ENCODE measurements at places on chromosomes 16 and 17. TPM values are rescaled to one million over a fixed set of nuclear protein-coding genes. Genes with fewer than 3 reads are reported as not detected.

- DNase-seq, result no peak
These were observed 50.5 kb downstream of the VMP1 start for GRCh38 chr17:59757881-59758385.

ASPHD1 gene
- 2.1 TPM for total RNA-seq

DNA sequence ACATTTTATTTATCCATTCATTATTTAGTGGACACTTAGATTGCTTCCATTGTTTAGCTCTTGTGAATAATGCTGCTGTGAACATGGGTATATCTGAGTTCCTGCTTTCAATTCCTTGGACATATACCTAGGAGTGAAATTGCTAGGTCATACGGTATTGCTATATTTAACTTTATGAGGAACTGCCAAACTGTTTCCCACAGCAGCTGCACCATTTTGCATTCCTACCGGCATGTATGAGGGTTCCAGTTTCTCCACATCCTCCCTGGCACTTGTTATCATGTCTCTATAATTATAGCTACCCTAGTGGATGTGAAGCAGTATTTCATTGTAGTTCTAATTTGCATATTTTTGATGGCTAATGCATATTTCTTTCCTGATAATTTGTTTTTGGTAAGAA is 23.7 kb upstream of the DRG2 start:
- DNase-seq, result no peak

DNA sequence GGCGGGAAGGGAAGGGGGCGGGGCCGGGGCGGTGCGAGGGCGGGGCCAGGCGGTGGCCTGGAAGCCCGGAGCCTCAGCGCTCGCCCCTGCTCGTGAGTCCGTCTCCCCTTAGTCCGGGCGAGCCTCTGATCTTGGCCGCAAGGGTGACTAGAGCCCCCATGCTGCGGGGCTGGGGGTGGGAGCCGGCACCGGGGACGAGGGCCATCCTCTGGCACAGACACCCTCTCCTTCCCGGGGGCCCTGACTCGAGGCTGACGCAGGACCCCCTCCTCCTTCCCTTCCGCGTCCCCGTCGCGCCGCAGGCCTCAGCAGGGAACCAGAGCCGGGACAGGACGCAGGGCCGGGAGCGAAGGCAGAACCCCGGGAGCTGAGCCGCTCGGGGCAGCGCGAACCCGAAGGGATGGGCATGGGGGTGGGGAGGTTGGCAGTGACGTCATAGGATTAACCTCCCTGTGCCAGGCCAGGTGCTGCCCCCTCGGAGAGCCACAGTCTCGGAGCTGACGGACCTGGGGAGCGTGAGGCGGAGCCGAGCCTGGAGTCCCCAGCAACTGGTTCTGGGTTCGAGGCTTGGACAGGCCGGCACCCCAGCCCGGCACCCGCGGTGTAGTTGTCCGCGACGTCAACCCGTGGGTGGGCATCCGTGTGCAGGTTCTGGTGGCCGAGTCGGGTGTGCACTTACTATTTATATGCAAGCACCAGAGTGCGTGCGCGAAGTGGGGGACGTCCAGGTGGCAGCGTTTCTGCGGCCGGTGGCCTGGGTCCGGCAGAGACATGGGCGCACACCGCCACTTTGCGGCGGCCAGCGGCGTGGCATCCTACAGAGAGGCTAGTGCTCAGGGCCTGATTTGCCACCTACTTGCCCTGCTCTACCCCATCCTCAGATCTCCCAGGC is 503 bp upstream of the PLCD3 start:
- no peak for DNase-seq

TBC1D3G gene
- total RNA-seq, result not detected

CLDN7 gene
- total RNA-seq, result 18.0 TPM

- no peak for DNase-seq
These were observed 2.4 kb downstream of the MATCAP1 start for GRCh38 chr16:67181346-67181745.

DNA sequence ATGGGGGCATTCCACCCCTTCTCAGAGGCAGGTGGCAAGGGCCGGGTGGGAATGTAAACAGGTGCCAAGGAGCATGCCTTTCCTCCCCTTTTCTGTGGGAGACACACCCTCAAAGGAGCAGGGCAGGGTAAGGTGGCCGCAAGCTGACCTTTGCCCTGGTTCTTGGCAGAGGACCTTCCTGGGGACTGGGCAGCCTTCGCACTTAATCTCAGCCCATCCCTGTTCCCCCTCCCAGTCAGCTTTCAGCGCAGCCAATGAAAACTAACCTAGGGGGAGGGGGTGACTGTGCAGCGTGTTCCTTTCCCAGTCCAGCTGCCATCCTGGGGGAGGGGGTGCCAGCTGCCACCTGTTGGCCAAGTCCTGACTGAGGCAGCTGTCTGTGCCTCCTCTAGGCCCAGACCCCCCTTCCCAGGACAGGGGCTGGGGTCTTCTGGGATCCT is 2.8 kb downstream of the TRAF4 start:
- DNase-seq, result no peak

GRCh38 chr17:64771980-64772844 is 110.1 kb upstream of the SMURF2 start:
- no peak for DNase-seq

- DNase-seq, result no peak
These were observed 5.2 kb upstream of the PKMYT1 start for GRCh38 chr16:2985462-2985861.

SLC16A13 gene
- total RNA-seq, result 4.3 TPM

DNA sequence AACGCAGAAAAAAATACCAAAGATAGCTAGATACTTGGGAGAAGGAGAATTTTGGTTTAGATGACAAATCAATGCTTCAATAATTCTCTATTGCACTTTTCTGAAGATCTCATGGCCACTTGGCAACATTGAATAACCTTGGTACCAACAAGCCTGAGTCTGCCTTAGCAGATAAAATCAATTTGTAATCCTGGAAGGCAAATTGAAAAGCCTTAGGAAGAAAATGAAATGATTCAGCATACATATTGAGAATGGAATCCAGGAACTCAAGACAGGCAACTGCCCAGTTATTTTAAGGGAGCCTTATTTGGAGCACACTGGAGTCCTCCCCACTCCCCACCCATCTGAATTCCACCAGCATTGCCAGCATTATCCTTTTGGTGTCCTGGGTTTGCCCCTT is 109.3 kb upstream of the SOX9 start:
- DNase-seq, result no peak

SLC47A2 gene
- total RNA-seq, result 0.11 TPM

DNA sequence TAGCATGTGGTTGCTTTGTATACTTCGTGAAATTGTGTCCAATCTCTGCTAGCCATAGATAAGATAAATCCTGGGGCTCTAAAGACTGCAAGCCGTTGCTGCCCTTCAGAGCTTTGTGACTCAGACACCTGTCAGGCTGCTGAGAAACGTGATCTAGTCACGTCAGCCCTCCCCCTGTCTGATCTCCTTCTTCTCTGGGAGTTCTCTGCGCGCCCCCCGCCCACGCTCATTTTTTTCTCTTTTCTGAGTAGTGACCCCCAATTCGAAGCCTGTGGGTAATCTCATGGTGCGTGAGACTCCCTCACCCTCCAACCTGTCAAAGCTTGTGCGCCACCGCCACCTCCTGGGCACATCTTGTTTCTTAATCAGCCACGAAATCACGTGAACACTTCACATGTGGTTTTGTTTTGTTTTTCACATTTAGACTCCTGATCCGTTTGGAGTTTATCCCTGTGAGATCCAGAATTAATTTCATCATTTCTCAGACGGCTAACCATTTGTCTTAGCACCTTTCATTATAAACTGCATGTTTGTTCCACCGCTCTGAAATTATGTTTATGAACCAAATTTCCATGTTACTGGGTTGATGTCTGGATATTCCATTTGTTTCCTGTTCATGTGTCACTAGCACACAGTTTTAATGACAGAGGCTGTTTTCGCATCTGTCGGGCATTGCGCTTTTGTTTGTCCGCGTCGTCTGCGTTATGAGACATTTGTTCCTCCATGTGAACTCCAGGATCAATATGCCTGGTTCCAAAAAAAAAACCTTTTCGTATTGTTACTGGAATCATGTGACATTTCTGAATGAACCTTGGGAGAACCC is 977 bp upstream of the ZNF778 start:
- peak; percentile 45 for DNase-seq

DNA sequence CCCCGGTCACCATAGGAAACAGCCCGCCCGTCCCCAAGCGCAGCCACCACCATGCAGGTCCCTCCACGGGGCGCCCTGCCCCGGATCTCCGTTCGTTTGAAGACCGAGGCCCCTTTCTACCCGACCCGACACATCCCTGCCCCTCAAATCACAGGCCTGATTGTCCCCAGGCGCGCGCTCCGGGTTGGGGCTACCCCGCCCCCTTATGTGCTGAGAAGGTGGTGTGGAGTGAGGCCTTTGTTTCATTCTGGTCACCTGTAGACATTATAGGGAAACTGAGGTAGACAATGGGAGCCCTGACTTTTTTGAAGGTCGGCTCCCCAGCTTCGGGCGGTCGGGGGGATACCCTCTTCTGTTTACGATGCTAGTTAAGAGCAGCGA is 763 bp upstream of the ACTG1 start:
- DNase-seq, result peak; percentile 55

ABCA9 gene
- total RNA-seq, result not detected

FBXW10 gene
- total RNA-seq, result not detected

GRCh38 chr16:9407206-9407758 is 315.8 kb downstream of the HAPSTR1 start:
- no peak for DNase-seq

DNA sequence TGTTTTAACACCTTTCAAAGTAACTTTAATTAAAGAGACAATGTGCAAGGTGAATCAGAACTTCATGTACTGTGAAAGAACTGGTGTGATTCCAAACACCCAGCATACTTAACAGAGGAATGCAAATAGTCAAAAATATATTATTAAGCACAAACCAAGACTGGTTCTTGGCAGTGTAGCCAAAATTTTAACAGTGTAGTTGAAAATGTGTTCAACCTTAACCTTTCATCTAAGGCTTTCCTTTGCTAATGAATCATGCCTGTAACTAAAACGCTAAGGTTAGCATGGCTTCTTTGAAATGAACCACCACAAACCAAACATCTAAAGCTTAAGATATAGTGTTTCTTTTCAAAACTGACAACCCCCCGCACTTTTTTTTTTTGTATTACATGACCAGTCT is 146.3 kb upstream of the AXIN2 start:
- DNase-seq, result no peak

RNF43 gene
- total RNA-seq, result 13.5 TPM

DNA sequence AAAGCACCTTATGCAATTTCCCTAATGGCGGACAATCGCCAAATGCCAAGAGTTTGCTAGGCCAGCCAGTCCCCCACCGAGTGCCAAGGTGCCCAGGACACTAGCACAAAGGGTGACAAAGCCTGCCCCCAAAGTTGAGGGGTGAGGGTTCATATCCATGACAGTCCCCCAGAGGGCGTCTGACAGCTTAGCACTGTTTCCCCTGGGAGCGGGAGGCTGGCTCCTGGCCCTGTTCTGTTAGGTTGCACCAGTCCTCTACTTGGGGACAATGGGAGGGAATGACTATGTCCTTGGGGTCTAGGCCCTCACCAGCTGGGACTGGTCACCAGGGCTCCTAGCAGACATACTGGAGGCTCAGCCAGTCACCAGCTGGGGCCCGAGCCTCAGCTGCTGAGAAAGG is 66.9 kb downstream of the MYO18A start:
- DNase-seq, result no peak

DNA sequence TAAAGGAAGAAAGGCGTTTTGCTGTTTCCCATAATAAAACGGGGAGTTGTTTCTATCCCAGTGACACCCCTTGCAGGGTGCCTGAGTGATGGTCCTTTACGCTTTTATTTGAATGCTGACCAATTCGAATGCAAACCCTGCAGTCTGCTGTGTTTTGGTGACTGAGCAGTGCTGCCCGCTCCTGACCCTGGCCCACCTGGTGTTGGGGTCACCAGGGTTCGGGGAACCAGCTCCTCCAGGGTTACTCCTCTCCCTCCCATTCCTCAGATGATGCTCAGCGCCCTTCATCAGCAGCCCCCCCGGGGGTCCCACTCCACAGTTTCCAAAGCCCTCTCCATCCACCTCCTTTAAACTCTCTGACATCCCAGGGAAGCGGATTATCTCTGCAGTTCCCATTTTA is 6.0 kb downstream of the CA4 start:
- no peak for DNase-seq

DNA sequence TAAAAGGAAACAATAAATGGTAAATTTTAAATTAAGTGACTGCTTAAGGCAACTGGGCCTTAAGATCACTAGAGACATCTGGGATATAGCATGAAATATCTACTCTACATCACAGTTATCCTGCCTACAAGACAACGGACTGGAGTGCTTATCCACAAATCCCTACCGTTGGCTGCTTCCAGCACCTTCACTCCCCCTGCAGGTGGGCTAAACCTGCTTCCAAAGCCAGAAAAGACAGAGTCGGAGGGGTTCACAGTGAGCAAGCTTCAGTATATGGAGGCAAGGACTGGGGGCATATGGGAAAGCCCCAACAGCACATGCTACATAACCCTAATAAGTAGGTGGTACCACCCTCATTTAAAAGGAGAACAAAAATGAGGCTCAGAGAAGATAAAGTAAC is 45.3 kb downstream of the GRIN2A start:
- DNase-seq, result no peak

DNA sequence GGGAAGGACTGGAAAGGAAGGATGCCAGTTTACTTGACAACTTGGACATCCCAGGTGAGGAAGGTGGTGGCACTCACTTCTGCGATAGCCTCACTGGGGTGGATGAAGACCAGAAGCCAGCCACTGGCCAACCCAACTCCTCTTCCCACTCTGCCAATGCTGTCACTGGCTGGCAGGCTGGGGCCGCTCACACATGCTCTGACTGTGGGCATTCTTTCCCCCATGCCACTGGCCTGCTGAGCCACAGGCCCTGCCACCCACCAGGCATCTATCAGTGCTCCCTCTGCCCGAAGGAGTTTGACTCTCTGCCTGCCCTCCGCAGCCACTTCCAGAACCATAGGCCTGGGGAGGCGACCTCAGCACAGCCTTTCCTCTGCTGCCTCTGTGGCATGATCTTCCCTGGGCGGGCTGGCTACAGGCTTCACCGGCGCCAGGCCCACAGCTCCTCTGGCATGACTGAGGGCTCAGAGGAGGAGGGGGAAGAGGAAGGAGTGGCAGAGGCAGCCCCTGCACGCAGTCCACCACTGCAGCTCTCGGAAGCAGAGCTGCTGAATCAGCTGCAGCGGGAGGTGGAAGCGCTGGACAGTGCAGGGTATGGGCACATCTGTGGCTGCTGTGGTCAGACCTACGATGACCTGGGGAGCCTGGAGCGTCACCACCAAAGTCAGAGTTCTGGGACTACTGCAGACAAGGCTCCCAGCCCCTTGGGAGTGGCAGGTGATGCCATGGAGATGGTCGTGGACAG is 4.5 kb downstream of the ZNF646 start:
- DNase-seq, result no peak

DNA sequence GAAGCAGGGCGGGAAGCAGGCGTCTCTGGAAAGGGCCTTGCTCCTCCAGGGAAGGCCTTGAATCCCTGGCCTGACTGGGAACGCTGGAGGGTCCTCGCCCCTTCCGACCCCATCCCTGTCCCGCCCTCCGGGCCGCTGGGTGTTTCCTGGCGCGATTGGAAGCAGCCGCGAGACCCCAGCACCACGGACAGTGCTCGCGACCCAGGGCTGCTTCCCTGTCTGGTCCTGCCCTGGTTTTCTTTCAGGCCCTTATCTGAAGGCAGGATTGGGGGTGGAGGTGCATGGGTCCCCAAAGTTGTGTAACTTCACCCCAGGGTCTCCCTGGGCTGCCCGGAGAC is 2.1 kb downstream of the MGAT5B start:
- DNase-seq, result no peak

- peak; percentile 89 for DNase-seq
These were observed 30.1 kb downstream of the CHP2 start for GRCh38 chr16:23784811-23785447.
